ENCODE measurements at places on chromosomes 16 and 17.

DNA sequence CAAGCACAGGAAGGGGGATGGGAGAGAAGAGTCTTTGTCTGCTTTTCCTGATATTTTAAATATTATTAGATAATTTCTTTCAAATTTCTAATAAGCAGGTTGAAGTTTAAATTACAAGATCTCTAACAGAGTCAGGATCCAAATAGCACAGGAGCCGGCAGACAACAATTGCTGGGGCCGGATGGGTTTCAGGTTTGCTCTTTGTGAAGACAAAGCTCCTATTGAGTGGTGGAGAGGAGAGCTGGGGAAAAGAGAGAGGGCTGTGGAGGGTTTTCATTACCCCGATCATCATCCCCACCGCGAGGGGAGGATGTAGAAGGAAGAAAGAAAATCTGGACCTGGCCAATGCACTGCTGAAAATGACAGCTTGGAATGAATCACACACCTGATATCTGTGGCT is 197.3 kb downstream of the SOX9 start:
- ATAC-seq, result no peak

GRCh38 chr17:80080081-80080480 is 21.3 kb upstream of the GAA start:
- ATAC-seq, result no peak

DNA sequence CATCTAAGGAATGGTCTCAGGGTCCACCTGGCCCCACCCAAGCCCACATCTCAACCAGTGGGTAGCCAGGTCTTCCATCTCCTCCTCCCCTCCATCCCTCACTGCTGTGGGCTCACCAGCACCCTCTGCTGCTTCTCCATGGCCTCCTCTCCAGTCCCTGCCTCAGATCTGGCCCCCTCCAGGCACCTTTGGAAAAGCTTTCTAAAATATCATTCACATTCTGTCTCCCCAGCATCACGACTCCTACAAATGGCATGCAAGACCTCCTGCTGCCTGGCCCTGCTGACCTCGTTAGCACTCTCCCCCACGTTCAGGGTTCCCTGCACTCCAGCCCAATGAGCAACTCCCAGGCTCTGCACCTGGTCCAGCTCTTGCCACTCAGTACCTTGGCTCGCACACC is 13.7 kb downstream of the GLP2R start:
- no peak for ATAC-seq

DNA sequence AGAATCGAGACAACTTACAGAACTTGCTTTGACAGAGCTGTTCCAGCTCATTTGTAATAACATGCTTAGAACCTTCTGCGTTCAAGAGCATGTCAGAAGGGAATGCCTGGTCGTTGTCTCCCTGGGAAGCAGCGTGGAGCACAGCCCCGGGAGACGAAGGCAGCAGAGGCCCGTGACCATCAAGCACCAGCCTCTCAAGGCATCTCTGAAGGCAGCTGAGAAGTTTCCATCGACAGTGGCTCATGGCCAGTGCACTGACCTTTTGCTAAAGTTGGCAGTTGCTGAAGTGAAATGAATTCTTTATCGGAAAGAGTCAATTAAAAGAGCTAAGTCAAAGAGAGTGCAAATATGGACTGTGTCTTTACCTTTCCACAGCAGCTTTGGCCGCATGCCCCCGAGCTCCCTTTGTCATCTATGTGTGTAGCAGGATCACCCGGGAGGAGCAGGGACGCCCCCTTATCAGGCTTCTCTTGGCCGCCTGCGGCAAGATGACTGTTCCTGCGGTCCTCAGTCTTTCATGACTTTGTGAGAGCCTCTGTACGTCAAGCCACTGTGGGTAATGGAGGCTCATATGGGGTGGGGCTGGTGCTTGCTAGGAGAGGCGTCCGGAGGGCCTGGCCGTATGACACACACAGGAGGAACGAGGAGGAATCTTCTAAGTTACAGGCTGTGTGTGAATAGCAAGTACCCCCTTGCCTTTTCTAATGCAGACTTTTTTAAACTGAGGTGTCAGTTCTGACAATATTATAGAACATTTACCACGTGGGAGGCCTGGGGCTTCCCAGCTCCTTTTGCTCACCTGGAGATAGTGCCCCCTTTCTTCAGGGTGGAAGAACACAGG is 54.2 kb downstream of the LDHD start:
- no peak for ATAC-seq

All from SK-N-SH treated with all-trans-retinoic acid at 6 μM for 48 hours (cell line).